ENCODE measurements at places on chromosomes 11 and 22. TPM values are rescaled to one million over a fixed set of nuclear protein-coding genes. Genes with fewer than 3 reads are reported as not detected.
A peak's percentile ranks its signal among the peaks of the same experiment; 100 is the strongest.

The F2 gene
- polyA plus RNA-seq: 0.19 TPM

DNA sequence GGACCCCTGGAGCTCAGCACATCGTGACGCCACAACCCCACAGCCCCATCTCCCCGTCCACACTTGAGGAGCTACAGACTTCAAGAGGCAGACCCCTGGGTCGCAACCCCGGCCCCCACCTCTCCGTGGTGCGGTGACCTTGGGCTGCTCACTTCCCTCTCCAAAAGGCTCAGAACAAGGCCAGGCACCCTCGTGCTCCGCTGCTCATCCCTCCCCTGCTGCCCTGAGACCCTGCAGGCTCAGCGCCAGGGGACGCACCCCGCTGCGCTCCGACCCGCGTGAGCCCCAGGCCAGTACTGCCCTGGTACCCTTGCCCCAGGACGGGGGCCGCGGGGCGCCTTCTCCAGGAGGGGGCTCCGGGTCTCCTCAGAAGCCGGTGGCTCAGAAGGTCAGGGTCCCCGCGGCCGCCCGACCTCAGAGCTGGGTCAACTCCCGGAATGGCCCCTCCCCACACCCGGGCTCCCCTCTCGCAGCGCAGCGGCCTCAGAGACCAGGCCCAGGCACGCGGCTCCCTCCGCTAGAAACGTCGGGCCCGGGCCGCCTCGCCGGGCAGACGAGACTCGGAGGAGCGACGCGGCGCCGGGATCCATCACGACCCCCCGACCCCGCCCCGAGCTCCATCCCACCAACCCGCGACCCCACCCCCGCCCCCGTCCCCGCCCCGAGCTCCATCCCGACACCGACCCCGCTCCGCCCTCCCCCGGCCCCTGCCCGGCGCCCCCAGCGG is 563 bp downstream of the GATD1 start:
- DNase-seq: no peak

GRCh38 chr11:69075421-69076128 is 26.8 kb downstream of the TPCN2 start:
- no peak for DNase-seq

DNA sequence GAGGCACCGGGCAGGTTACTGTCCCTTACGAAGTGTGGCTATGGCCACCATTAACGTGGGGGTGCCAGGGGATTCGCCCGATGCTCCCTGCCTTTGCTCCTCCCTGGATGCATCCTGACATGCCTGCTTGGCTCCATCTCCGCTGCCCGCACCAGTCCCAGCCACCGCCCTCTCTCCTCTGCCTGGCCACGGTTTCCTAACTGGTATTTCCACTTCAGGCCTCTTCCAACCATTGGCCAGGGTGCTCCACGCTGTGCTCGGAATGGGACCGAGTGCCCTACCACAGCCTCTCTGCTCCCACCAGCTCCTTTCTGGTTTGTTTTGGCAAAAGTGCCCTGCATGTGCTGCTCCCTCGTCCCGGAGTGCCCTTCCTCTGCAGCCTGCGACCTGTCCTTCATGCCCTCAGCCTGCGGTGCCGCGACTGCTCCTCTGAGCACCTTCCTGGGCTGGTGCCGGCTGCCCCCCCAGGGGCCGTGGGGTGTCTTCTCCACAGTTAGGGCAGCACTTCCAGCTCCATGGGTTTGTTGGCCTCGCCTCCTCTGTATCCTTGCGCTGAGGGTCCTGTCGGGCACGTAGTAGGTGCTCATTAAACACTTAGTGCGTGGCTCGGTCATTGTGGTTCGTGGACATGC is 12.6 kb upstream of the GRAMD4 start:
- no peak for DNase-seq

DNA sequence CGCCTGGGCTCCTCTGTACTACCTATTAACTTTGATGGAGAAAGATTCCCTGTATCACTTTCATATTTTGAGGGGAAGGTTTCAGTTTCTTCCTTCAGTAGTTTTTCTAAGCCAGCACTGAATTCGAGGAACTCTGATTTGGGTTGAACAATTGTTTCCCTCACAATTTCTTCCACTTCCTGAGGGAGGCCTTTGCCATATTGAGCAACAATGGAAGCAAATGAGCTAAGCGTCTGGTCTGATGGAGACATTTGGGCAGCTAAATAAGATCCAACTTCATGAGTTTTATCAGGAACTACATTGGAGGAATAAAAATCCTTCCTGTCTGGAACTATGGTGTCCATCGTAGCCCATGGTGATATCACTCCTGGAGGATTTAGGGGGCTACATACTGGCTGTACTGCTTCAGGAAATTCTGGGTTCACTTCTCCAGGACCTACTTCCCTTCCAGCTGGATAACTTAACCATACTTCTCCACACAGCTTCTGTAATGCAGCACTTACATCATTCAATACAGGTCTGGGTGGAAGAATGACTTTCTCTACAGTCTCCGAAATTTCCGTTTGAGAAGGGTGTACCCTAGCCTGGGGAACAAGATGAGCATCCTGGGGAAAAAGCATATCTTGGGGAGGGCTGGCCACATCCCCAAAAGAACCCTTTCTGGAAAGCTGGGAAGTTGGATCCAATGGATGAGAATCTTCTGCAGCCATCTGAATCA is 38.9 kb upstream of the CCDC89 start:
- DNase-seq: no peak

DNA sequence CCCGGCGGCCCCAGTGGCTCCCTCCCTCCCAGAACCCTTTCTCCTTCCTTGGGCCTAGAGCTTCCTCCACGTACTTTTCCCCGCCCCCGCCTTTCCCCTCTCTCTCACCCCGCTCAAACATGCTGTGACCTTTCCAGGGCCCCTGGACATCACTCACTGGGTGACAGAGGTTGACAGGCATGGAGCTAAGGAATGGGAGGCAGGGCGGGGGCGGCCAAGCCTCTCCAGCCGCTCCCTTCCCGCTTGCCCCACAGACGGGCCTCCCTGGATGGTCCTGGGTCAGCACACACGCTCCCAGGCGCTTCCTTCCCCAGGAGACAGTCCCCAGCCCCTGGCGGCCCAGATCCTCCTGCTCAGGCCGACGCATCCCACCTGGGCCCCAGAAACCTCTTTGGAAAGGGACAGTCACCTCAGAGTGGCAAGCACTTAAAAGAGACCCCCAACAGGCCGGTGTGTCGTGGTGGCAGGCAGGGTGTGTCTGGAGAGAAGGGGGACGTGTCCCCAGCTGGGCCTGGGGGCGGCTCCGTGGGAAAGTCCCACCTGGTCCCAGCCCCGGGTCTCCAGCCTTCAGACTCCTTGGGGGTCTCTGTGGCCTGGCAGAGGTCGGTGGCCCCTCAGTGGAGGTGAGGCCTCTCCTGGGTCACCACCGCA is 8.8 kb downstream of the H19 start:
- DNase-seq: peak; percentile 25
